ENCODE measurements at places on chromosomes 3 and 15.

DNA sequence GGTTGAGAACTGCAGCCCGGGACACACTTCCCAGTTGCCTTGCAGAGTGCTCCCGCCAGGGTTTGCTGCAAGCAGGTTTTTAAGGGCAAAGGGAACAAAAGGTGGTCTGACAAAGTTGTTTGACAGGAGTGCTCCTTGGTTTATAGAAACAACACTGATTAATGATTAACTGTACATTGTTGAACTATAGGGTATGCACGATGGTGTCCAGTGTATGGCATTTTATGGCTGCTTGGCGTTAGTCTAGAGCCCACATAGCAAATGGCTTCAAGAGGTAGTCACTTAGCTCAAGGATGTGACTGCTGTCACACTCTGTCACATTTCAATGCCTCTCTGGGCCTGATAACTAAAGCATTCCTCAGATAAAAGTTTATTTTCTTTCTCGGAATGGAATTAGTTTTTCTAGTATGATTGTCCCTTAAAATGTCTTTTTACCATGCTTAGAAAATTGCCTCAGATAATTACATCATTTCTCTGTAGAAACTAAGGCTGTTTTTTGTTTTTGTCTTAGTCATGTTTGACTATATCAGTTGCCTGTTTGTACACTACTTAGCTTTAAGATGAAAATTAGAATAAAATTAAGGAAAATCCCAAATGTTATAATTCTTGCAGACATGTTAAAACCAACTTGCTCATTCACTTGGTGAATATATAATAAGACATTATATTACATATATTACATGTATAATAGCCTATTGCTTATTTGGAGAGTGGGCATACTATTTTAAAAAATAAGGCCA is 61.3 kb upstream of the GATM start:
- no peak for DNase-seq

GRCh38 chr3:52053307-52054304 is 2.8 kb downstream of the DUSP7 start:
- no peak for DNase-seq

- no peak for DNase-seq
Observed at GRCh38 chr3:106783231-106783630, 594.0 kb upstream of the CCDC54 start.

GRCh38 chr3:121913305-121913990 is 19.2 kb downstream of the SLC15A2 start:
- no peak for DNase-seq

DNA sequence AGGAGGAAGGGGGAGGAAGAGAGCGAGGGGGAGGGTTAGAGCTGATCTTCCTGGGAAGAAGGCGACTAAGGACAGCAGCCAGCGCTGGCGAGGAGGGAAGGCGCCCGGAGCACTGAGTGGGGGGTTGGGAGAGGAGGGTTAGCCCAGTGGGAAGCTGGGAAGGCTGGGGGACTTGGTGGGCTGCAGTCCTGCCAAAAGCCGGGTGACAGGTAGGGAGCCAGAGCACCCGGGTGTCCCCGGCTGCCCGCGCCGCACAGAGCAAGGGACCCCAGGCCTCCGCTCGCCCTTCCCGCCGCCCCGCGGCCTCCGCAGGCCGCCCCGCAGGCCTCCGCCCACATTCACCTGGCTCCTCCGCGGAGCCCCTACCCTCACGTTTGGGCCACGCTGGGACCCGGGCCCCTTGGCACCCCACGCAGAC is 448 bp downstream of the SLC12A8 start:
- DNase-seq = no peak

DNA sequence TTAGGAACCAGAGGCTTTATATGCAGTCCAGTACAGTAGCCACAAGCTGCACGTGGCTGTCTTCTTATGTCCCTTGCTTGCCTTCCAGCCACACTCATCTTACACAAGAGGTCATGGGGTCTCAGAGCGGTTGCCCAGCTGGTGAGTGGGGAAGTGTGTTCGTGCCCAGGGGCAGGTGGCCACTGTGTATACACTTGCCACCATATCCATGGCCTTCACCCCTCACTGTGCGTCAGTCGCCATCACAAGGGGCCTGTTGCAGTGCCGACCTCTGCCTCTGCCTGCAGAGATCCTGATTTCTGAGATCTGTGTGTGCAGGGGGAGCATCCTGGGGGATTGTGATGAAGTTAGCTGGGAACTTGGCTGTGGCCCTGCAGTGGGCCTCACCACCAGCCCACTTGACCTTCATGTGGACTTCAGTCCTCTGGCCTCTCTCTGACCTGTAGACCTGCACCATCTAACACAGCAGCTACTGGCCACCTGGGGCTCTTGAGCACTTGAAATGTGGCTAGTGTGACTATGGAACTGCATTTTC is 43.1 kb upstream of the SACM1L start:
- DNase-seq = no peak

DNA sequence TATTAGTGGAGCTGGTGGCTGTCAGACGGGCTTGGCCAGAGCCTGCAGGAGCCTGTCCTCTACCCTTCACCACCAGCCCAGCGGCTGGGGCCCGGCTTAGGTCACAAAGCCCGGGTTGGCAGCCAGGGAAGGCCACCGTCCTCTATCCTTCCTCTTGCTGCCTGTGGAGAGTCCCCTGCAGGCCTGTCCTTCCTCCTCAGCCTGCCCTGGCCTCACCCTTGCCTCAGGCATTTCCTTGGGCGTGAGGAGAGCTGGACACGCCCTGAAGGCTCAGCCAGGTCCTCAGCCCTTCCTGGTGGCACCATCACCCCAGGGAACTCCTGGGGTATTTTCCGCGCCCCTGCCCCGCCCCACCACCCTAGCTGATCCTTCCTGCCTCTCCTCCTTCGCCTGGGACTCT is 7.7 kb downstream of the CHAC1 start:
- no peak for DNase-seq

GRCh38 chr3:22106213-22106896 is 355.3 kb upstream of the ZNF385D start:
- no peak for DNase-seq

- DNase-seq = peak; percentile 43
Observed at GRCh38 chr3:157938154-157938779, 168.0 kb downstream of the SHOX2 start.

DNA sequence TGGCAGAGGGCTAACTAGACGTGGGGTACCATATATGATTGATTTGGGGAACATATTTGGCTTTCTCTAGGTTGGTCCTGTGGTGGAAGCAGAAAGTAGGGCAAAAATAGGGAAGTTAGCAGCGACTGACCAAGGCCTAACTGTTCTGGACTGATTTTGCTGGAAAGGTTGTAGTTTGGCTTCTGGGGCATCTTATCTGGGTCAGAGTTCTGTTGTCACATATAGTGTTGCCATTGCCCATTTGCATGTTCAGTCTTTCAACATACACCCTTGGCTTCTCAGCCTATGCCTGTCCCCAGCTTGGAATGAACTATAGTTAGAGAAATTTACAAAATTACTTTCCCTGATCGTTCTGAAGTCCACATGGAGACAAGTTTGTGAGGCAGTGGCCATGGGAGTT is 426.5 kb downstream of the TBC1D5 start:
- no peak for DNase-seq

GRCh38 chr3:146558781-146559180 is 14.4 kb upstream of the PLSCR1 start:
- DNase-seq = no peak

- DNase-seq = no peak
Observed at GRCh38 chr15:55872471-55872870, 120.9 kb downstream of the NEDD4 start.

GRCh38 chr3:72145506-72146380 is 360.8 kb upstream of the PROK2 start:
- DNase-seq = peak; percentile 84

- peak; percentile 61 for DNase-seq
Observed at GRCh38 chr3:30505866-30506520, 100.4 kb upstream of the TGFBR2 start.

- DNase-seq = peak; percentile 49
Observed at GRCh38 chr3:122246199-122246598, 62.7 kb downstream of the CASR start.

GRCh38 chr15:85091990-85092389 is 110.3 kb downstream of the PDE8A start:
- DNase-seq = no peak

DNA sequence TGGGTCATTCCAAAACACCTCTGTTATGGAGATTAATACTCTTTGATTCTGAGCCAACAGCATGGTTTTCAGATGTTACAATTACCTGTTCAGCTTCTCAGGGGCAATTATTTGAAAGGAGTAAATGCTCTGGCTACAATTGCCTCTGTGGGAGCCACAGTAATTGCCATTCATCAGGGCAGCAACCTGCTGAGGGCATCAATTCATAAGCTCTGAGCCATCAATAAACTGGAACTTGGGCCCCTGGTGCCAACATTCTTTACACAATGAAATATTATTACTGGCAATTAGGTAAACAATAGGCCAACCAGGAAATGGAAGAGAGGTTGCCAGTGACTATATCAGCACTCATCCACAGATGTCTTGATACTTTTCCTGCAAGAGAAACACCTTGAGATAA is 660.8 kb downstream of the MECOM start:
- DNase-seq = no peak
